ENCODE measurements at places on chromosomes 16 and 17. TPM values are rescaled to one million over a fixed set of nuclear protein-coding genes. Genes with fewer than 3 reads are reported as not detected.

HOXB13 gene
- polyA plus RNA-seq: not detected

ASB16 gene
- 0.90 TPM for polyA plus RNA-seq

CCL1 gene
- polyA plus RNA-seq: not detected

PLK1 gene
- polyA plus RNA-seq: 0.71 TPM
